Sigmoid colon (tissue), 7 donors: ENCODE measurements at places on chromosomes 5 and 9.

- peak; percentile 73 for DNase-seq
These were observed 65.0 kb downstream of the MAST4 start for GRCh38 chr5:66661149-66661548.

GRCh38 chr5:78287833-78288232, 6.7 kb downstream of the AP3B1 start:
- DNase-seq, result no peak

GRCh38 chr5:146523698-146524097, 7.7 kb upstream of the GPR151 start:
- DNase-seq, result no peak

- no peak for DNase-seq
These were observed 433.0 kb downstream of the PDE4D start for GRCh38 chr5:59460368-59461153.

- DNase-seq, result peak; percentile 73
These were observed 16.4 kb downstream of the RETREG1 start for GRCh38 chr5:16600397-16600796.

DNA sequence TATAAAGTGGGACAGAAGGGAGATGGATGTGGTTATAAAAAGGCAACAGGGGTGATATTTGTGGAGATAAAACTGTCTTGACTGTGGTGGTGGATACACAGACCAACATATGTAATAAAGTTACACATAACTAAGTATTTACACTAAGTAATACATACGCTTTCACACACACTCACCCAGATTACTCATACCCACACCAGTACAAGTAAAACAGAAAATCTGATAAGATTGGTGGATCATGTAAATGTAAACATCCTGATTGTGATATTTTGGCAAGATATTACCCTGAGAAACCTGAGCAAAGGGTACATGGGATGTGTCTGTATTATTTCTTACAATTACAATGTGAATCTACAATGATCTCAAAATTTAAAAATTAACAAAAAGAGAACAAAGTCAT, 53.3 kb upstream of the SLIT3 start:
- no peak for DNase-seq

- no peak for DNase-seq
These were observed 319.3 kb upstream of the ADAMTSL1 start for GRCh38 chr9:18154661-18155060.

- DNase-seq, result no peak
These were observed 137.3 kb downstream of the ZNF462 start for GRCh38 chr9:107000218-107000617.

DNA sequence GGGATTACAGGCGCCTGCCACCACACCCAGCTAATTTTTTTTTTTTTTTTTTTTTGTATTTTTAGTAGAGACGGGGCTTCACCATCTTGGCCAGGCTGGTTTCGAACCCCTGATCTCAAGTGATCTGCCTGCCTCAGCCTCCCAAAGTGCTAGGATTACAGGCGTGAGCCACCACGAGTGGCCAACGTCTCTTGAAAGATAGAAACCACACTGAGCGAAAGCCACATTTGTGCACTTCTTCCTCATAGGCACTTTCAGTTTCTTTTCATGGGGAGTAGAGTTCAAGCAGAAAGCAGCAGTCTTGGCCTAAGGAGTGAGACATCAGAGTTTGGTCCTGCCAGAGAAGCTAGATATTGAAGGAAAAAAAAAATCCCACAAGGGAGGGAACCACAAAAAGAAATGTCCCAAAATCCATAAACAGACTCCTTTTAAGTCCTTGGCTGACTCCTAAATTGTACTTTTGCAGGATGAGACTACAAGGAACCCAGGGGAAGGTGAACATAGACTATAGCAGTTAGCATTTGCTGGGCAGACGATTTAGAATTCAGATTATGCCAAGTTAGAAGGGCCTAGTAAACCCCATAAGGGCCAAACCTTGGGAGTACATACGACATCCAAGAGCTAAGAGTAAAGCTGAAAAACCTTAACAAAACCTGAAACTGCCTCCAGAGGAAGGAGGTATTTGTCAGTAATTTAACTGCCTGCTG, 43.9 kb upstream of the GLIPR2 start:
- DNase-seq, result no peak

DNA sequence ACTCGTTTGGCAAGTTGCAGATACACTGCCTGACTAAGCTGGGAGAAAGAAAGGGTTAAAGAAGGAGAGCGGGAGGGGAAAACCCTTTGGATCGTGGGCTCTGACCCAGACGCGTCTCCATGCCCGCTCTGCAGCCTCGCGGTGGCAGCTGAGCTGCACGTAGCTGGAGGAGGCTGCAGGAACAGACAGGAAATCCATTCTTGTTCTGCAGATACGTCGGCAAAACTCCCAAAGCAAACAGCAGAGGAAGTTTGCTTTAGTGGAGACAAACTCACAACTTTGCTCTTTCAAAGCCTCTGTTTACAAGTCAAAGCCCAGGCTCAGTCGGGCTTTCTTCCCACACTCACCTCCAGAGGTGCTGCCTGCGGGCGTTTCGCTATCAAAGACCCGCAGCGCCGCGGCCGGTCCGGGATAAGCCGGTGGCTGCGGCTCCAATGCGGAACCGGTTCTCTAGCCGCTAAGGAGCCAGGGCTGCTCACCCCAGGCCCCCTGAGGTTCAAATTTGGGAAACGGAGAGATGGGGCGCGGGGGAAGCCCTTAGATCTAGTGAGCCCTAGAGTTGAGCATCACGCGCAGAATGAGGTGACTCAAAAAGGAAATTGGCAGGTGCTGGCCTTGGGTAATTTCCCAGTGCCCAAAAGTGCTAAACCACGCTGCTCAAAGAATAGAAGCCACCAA, 60.7 kb downstream of the MAT2B start:
- no peak for DNase-seq

GRCh38 chr9:86637515-86637914, 283.3 kb upstream of the TUT7 start:
- DNase-seq, result no peak

GRCh38 chr5:167893271-167893670, 398.2 kb upstream of the WWC1 start:
- no peak for DNase-seq

DNA sequence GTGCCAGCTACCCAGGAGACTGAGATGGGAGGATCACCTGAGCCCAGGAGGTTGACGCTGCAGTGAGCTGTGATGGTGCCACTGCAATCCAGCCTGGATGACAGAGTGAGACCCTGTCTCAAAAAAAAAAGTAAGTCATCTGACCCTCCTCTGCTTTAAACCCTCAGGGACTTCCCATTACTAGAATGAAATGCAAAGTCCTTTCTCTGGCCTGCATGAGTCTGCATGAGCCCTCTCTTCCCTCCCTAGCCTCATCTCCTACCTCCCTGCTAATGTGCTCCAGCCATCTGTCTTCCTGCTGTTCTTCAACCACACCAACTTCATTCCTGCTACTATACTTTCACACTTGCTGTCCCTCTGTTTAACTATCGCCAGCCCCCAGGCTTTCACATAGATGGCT, 15.3 kb downstream of the IL5 start:
- no peak for DNase-seq

- DNase-seq, result no peak
These were observed 45.2 kb upstream of the CKMT2 start for GRCh38 chr5:81187885-81188284.

GRCh38 chr5:72202331-72202825, 95.1 kb downstream of the MAP1B start:
- no peak for DNase-seq

- DNase-seq, result no peak
These were observed 5.1 kb downstream of the GLRX start for GRCh38 chr5:95817430-95817829.

GRCh38 chr9:71250581-71250980, 129.2 kb upstream of the TRPM3 start:
- no peak for DNase-seq

GRCh38 chr9:87505869-87506678, 8.4 kb downstream of the DAPK1 start:
- DNase-seq, result no peak

DNA sequence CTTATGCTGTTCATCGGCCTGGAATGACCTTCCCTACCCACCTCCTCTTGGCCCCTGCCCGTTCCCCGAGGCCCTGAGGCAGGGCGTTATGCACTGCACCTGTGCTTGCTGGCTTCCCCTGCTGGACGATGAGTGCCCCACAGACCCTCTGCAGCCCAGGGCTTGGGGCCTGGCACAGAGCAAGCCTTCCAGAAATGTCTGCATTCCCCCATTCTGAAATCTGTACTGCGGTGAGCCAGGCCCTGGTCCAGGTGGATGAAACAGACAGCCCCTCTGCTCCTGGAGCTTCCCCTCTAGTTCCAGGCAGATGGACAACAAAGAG, 35.0 kb downstream of the UNC5A start:
- no peak for DNase-seq

GRCh38 chr9:107170801-107171200, 112.3 kb upstream of the RAD23B start:
- DNase-seq, result no peak

DNA sequence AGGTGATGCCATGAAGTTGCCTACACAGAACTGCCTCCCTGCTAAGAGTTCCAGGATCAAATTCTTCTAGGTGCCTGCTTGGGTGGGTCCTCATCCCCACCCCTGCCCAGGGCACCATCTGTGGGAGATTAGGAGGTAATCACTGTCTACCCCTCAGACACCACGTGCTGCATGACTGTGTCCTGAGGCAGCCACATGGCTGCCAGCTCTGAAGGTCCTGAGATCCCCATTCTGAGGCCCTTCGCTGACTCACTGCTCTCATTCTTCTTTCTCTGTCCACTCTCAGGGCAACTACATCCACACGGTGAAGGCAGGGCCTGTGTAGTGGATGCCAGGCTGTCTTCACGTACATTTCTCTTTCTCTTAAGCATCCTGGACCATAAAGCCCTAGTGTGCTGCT, 222.9 kb upstream of the ANKRD55 start:
- no peak for DNase-seq

DNA sequence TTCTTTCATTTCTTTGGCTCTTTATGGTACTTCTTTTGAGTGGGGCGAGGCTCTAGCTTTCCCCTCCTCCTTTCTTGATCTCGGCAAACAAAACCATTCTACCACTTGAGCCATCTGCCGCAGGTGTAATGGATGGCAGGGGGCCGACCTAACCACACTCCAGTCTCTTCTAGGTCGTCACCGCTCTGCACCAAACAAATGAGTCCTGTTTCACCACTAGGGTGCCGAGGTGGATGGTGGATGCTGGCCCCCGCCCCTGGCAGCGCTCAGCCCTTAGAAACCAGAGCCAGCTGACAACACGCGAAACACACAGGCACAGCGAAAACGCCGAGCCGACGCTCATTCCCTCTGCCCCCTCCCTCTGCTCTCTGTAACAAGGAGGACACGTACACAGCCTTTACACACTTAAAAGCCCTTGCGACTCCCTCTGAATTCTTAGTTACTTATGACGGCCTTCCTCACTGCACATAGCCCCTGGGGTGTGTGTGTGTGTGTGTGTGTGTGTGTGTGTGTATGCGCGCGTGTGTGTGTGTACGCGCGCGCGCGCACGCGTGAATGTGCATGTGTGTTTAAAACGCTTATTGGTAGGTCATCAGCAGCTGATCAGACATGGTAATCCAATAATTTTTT, 199.4 kb downstream of the MEF2C start:
- no peak for DNase-seq

- DNase-seq, result no peak
These were observed 23.4 kb downstream of the LARP1 start for GRCh38 chr5:154778534-154778933.

GRCh38 chr5:40223884-40224402, 455.8 kb upstream of the PTGER4 start:
- no peak for DNase-seq

- no peak for DNase-seq
These were observed 20.4 kb downstream of the GOLPH3 start for GRCh38 chr5:32153723-32154122.

GRCh38 chr5:150364004-150364403, 6.5 kb downstream of the TCOF1 start:
- no peak for DNase-seq

- DNase-seq, result no peak
These were observed 79.1 kb downstream of the FEM1C start for GRCh38 chr5:115465431-115465830.

- no peak for DNase-seq
These were observed 117.4 kb downstream of the SMARCA2 start for GRCh38 chr9:2132484-2133082.

DNA sequence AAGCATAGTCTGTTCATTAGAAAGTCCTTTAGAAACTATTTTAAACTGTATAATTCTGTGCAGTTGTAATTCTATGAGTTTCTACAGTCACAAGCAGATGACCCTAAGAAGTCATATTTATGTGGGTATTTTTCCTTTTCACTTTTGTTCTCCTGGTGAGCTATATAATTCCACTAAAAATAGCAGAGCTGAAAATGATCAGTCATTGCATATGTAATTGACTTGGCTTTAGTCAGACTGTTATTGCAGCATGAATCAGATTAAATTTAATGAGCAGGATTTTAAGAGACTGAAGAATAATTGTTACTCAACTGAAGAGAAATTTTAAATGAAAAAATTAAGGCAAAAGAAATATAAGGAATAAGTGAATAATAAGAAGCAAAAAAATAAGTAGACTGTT, 108.5 kb downstream of the MTREX start:
- DNase-seq, result no peak

GRCh38 chr5:132050661-132051552, 9.5 kb upstream of the IL3 start:
- no peak for DNase-seq

GRCh38 chr5:179129607-179130071, 69.5 kb downstream of the ZNF354C start:
- DNase-seq, result no peak

DNA sequence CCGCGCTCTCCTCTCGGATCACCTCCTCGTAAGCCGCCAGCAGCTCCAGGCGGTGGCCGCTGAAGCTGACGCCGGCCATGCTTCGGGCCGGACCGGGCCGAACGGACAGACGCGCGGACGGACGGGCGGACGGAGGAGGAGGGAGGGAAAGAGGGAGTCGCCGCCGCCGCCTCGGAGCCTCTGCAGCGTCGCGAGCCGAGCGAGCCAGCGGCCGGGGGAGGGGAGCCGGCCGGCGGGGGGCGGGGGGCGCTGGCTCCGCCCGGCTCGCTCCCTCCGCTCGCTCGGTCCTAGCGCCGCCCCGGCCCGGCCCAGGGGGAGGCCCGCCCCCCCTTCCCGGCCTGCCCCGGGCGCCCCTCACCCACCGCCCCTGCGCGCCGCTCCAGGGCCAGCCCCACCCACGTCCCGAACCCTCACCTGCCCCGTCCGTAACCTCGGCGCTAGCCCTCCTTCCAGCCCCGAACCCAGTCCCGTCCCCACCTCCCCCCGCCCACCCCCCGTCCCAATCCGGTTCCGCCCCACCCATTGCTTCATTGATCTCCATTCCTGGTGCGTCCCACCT, at the start of gene DBN1:
DBN1 (minus strand) TSS at position 192 of the 559 bp plus-strand sequence; CDS start at position 79, 113 bp downstream.
- peak; percentile 82 for DNase-seq
